ENCODE measurements at places on chromosomes 2 and 18.
A peak's percentile ranks its signal among the peaks of the same experiment; 100 is the strongest.

- DNase-seq: no peak
These were observed 132.6 kb upstream of the NABP1 start for GRCh38 chr2:191545361-191545760.

GRCh38 chr18:7755753-7756475 is 188.8 kb downstream of the PTPRM start:
- no peak for DNase-seq

DNA sequence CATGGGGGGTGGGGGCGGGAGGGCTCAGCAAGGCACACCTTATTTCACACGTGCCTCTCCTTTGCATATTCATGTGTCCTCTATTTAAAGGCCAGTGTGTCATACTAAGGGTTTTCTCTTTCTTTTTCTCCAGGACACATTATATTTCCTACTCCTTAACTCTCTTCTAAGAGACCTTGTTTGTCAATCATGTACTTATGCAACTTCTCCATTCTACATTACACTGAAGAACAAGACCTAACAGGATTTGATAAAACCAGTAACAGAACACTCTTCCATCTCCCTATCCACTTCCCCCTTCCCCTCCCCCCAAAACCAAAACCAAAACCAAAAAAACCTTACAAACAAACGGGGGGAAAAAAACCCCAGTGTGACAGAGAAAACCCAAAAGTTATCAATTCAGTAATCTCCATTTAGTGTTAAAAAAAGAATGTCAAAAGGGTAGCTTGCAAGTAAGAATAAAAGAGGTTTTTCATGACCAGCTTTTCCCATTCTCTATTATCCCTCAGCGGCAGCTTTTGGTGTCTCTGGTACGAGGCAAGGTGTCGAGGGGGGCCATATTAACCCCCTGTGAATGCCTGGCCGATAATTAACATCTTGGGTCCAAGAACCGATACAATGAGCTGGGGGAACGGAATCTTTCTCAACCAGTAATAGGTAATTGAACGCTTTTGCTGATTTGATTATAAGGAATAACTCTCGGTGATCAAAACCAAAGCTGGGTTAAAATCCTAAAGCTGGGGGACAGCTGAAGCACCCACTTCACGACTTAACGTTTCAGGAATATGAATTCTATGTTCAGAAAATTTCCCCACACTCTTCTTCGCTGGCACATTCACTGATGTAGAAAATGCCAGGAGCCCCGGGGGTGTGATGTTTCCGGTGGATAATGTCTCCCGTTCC is 191.0 kb upstream of the TCF4 start:
- DNase-seq: no peak

GRCh38 chr2:239312741-239313667 is 87.8 kb downstream of the HDAC4 start:
- no peak for DNase-seq

DNA sequence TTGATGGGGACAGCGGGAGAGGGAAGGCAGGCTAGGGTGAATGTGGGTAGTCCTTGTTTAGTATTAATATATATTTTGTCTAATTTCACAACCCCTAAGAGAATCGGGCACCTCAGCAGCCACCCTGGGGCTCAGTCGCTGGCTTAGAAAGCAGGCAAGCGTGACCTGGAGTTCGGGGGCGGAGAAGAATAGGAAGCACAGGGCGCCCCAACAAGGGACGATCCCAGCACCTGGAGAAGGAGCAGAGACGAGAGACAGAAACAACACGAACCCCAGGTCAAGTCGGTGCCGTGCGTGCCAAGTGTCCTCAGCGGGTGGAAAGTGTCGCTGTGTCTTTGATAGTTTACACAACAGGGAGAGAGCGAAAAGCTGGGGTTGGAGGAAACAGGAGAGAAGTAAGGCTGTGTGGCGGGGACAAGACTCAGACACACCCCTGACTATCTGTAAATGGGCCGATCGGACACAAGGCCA is 95.4 kb downstream of the NFATC1 start:
- DNase-seq: no peak

GRCh38 chr2:170221317-170222288 is 43.7 kb downstream of the MYO3B start:
- DNase-seq: peak; percentile 52

GRCh38 chr18:51953521-51953920 is 386.5 kb upstream of the DCC start:
- no peak for DNase-seq

- no peak for DNase-seq
These were observed 107.5 kb downstream of the DTNA start for GRCh38 chr18:34817636-34818035.

DNA sequence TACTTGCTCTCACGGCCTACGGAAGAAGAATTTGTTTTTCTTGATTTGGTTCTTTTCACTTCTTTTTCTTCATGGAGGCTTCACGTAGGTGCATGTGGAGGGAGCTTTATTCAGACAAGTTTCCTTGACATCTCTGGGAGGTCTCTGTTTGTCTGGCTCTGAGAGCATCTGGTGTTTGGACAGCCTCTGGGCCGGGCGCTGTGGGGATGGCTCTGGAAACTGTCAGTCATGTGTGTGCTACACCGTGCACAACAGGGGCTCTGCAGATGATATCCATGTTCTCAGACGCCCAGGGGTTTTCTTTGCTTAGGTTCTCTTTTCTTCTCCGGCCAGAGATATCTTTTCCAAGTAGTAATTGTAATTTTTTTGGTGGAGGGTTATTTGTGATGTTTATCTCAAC is 130.7 kb downstream of the SH3RF3 start:
- DNase-seq: no peak

- no peak for DNase-seq
These were observed 19.5 kb upstream of the FAHD2A start for GRCh38 chr2:95382686-95383634.

DNA sequence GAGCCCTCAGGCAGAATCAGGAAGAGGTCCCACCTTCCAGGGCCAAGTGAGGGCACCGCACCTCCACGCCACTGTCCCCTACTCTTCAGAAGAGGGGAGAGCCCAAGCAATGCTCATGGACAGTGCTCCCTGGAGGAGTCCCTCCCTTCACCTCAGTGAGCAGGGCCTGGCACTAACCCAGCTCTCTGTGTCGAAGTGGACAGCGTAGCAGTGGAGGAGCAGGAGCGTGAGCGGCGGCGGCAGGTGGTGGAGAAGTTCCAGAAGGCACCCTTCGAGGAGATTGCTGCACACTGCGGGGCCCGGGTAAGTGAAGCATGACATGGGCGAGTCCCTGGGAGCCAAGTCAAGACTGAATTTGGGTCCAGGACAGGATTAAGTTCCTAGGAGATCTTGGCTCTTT is 16.7 kb downstream of the POMC start:
- no peak for DNase-seq

DNA sequence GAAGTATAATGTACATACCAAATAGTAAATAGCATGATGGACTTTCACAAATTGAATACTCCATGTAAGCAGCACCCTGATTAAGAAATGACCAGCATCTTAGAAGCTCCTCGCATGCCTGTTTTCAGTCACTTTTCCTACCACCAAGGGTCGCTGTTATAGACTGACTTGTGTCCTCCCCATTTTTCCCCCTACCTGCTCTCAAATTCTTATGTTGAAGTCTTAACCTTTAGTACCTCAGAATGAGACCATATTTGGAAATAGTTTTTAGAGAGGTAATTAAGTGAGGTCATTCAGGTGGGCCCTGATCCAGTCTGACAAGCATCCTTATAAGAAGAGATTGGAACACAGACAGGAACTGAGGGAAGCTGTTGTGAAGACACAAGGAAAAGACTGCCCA is 125.9 kb downstream of the LYPD6 start:
- no peak for DNase-seq

DNA sequence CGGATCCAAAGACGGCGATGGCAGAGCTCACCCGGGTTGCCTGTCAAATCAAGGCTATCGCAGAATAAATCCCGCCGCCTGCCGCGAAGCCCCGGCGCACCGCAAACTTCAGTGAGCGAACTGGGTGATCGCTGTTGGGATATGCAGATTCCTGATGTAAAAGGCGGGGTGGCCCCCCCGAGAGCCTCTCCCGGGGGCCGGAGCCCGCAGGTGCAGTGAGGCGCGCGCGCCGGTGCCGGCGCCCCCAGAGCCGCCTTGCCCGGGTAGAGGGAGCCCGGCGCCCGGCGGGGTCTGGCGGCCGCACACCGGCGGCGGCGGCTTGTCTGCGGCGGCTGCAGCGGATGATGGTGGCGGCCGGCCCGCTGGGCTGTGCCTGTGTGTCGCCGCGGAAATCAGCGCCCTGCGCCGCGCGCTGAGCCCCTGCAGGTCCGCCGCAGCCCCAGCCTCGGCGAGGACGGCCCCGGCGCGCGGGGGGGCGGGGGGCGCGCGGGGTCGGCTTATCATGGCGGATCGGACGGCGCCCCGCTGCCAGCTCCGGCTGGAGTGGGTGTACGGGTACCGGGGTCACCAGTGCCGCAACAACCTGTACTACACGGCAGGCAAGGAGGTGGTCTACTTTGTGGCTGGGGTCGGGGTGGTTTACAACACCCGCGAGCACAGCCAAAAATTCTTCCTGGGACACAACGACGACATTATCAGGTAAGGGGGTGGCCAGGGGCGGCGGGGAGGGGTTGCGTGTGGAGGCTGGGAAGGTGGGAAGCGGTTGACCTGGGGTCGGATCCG is 1.3 kb downstream of the EML6 start:
- peak; percentile 9 for DNase-seq

- no peak for DNase-seq
These were observed 75.3 kb downstream of the GALNT3 start for GRCh38 chr2:165718610-165719210.

GRCh38 chr2:8841932-8842331 is 4.5 kb upstream of the KIDINS220 start:
- no peak for DNase-seq

DNA sequence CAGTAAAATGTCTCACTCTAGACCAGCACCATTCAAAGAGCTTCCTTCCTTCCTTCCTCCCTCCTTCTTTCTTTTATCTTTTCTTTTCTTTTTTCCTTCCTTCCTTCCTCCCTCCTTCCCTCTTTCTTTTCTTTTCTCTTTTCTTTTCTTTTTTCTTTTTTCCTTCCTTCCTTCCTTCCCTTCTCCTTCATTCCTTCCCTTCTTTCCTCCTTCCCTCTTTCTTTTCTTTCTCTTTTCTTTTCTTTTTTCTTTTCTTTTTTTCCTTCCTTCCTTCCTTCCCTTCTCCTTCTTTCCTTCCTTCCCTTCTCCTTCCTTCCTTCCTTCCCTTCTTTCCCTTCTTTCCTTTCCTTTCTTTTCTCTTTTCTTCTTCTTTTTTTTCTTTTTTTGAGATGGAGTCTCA is 985.1 kb downstream of the DSC3 start:
- no peak for DNase-seq

GRCh38 chr2:44388877-44389276 is 27.1 kb downstream of the CAMKMT start:
- DNase-seq: no peak

DNA sequence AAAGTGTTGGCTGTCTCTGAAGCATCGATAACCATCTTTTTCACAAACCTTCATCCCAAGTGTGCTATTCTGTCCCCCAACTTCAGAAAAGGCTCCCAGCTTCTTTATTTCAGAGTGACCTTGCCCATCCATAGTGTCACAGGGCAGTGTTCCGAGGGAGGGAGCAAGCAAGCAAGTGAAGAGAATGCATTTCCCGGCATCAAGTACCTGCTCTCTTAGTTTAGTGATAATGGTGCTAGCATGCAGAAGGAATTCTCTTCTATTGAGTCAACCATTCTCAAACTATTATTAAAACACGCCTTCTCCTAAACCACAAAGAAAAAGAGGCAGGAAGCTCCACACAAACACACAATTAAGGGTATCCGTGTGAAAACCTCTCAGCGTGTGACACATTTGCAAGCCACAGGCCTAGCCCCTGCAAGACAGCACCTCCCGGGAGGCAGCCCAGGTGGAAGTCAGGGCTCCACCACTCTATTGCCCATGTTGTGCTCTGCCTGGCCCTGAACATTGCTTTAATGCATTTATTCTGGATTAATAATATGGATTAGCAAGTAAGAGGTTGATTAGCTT is 504.9 kb downstream of the GALR1 start:
- DNase-seq: no peak

- no peak for DNase-seq
These were observed 109.9 kb upstream of the CTDP1 start for GRCh38 chr18:79569720-79570119.

DNA sequence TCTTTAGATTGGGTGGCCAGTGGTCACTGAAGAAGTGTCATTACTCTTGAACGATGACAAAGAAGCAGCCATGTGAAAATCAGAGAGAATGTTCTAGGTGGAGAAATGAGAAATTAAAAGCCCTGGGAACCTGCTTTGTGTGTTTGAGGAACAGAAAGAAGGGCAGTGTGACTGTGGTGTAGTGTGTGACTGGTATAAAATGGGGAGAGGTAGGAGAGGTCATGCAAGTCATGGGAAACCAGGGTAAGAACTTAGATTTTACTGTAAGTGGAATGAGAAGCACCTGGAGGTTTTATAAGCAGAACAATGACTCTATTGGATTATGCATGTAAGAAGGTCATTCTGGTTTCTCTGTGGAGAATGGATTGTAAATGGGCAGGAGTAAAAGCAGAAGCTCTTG is 12.2 kb downstream of the ICOS start:
- DNase-seq: no peak

GRCh38 chr18:61549416-61549815 is 216.2 kb downstream of the CDH20 start:
- DNase-seq: no peak

DNA sequence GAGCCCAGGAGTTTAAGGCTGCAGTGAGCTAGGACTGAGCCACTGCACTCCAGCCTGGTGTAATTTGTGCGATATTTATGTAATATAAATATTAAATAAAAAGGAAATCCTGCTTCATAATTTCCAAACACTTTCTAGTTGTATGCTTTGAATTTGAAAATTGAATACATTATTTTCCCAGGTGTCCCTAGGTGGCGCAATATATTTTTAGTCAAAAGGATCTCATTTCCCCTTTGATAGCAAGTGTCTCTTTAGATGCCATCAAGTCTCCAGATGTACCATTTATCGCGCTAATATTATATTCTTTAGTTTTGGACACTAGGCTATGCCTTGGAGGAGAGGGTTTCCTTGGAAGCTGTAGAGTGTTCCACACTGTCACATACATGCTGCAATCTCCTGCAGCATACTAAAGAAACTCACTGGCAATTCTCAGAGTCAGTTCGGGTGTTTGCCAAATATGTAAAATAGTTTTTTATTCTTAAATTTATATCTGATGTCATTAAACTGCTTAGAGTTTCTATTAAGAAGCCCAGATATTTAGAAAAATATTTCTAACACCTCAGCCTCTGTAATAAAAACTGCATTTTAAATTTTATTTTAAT is 5.6 kb upstream of the WDR7 start:
- DNase-seq: peak; percentile 31

Data from NCI-H1694 treated with DMSO at 0.1 percent for 48 hours (cell line).